ENCODE measurements at places on chromosomes 2 and 18.

DNA sequence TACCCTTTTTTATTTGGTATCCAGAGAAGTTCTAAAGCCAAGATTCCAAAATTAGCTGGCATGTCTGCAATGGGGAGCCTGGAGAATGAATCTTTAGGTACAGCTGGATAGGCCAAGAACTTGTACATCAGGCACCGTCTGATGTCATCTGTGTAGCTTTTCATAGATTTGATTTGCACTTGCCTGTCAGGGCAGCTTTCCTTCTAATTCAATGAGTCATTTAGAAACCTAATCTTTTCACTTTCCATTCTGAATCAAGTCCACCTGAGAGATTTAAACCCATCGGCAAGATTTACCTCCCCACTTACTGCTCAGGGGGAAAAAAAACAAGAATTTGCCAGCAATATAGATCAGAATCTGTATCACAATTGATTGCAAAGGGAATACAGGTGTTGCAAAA lies 60.9 kb upstream of the ACAA2 start:
- DNase-seq = no peak

DNA sequence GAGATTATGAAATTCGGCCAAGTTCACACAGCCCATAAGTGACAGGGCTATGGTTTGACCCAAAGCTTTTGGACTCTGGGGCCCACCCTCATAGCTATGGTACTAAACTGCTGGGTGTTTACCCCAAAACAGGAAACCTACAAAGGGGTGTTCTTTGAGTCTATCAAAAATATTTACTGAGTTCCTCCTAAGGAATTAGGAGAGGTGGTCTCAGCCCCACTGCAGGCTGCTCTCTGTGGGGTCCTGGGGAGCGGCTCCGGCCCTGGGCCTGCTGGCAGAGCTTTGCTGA lies 45.5 kb downstream of the SDC1 start:
- no peak for DNase-seq

DNA sequence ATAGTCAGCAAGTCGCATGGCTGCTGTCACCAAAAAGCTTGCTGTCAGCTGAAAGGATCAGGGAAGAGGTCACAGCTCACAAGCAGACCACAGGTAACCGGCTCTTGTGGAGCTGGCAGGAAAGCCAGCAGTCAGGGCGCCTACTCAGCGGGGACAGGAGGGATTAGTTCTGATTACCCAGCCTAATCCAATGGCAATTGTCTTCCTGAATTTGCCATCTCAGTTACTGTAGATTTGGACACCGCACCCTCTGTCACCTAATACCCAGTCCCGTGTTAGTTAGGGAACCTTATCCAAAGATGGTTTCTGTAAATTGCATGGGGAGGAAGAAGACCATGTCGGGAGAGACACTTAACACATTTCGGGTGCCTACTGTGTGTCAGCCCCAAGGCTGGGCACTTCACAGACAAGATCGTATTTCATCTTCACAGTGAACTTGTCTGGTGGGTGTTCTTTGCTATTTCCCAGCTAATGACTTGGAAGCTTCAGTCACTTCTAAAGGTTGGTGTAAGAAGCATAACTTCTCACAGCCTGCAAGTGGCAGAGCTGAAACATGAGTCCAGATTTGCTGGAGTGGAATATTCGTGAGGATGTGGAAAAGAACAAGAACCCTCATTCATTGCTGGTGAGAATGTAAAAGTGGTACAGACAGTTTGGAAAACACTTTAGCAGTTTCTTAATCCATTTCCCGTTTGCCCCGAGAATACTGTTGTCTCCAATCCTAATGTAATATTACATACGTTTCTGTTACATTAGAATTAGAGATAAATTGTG lies 9.9 kb downstream of the ALPK2 start:
- DNase-seq = no peak

DNA sequence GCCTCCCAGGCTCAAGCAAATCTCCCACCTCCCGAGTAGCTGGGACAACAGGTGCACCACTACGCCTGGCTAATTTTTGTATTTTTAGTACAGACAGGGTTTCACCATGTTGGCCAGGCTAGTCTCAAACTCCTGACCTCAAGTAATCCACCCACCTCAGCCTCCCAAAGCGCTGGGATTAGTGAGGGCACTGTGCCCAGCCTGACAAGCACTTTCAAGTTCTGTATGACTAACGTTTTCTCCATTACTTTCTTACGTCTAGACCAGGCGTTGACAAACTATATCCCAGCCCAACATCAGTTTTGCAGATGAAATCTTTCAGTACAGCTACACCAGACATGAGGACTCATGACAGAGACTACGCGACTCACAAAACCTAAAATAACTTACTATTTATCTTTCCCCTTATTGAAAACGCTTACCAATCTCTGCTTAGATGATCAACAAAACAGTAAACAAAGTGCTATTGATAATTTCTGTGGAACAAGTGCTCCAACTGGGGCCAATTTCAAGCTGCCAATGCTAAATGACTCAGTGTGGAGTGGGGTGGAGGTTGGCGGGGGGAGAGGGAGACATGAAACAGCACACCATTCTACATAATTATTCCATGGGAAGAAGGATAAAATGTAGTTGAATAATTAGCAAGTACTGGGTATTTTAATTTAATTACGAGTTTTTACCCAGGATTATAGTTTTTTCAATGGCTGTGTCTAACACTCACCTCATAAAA lies 59.1 kb downstream of the SAP130 start:
- DNase-seq = no peak

GRCh38 chr2:159828738-159829137 lies 30.7 kb upstream of the CD302 start:
- DNase-seq = no peak

DNA sequence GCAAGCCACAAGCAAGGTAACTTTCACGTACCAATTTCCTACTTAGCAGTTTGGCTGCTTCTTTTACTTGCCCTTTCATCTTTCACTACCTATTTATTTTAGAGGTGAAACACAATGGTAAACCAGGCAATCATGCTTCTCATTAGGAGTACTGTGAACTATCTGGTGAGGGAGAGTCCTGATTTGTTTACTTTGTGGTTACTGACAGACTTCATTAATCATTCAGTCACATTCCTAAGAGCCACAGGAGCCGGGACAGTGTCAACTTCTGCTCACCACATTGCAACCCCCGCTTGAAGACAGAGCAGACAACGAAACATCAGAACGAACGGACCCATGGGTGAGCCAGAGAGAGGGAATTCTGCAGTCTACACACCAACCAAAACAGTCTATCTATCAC lies 28.8 kb downstream of the TUBB6 start:
- DNase-seq = no peak

- no peak for DNase-seq
Measured at GRCh38 chr2:43593254-43593653, 2.6 kb downstream of the THADA start.

DNA sequence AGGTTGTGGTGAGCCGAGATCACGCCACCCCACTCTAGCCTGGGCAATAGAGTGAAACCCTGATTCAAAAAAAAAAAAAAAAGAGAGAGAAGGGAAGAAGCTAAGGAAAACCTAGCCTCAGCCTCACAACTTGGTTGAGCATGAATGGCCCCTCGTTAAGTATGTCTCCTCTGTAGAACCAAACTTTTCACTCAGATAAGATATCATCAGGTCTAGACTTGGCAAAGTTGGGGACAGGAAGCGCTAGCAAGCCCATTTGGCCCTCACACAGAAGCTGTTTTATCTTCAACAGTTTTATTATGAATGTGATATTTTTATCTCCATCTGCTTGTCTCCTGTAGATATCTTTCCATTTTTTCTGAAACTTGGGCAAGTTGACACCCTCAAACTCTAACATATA lies 3.5 kb upstream of the ASXL2 start:
- DNase-seq = no peak

DNA sequence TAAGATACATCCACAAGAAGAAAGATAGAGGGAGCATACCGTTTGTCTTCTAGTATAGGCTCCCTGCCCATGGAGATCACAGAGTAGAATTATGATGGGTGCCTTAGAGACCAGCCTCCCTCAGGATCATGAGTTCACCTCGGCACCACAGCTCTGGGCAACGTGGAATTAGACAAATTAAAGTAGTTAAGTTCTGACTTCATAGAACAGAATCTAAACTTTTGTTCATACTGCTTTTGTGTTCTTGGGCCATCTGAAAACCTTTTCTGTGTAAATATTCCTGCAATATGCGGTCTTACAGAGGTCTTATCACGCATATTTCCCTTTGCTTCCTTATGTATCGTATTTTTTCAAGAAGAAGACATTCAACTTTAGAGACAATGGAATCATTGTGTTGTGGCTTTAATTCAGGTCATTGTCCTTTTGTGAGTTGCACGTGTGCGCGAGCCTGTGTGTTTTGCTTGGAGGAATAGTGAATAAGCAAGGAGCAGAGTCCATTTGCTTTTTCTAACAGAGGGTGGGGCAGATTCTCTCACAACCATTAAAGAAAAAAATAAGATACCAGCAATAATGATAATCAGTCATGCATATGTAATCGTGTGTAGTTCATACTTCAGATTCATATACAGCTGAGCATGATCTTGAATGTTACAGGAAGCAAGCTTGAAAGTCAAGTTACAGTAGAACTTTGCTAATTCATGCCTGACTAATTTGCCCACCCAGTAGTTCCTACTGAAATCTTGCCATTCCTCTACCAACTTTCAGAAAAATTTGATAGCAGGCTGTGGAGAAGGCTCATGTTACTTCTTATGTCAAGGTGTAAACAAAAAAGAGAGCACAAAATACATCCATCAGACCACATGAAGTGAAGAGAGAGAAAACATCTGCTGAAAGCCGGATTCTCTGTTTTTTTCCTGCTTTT lies 243.6 kb downstream of the NEDD4L start:
- DNase-seq = no peak

GRCh38 chr18:79680100-79680879 lies 687 bp downstream of the CTDP1 start:
- no peak for DNase-seq

- DNase-seq = no peak
Measured at GRCh38 chr2:62455957-62456692, 49.9 kb downstream of the TMEM17 start.

DNA sequence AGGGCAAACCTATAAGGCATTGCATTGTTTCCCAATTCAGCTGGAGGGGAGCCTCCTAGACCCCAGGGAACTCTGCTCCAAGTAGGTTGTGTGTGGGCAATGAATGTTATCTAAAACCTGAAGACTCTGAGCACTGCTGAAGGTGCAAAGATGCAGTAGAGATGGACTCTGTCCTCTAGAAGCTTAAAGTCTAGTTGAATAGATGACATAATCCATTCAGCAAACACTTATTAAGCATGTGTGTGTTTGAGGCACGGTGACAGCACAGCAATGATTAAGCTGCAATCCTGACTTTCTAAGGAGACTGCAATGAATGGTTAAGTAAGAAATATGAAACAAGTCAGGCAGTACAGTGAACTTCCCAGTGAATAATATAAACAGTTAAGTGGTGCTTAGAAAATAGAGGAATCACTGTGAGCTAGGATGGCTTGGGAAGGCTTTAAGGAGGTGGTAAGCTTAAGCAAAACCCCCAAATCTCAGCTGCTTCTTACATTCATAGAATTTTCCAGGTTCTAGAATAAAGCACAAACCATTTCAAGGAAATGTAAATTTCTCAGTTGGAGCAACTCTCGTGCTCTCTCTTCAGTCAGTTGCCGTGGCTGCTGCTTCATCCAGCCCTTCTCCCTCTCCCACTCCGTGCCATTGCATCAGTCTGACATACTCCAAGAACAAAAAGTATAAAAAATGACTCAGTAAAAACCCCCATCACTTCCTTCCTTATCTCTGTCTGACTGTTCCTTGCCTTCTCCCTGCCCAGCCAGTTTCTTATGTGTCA lies 19.1 kb downstream of the MXD1 start:
- DNase-seq = peak; percentile 63

GRCh38 chr2:191572319-191572718 lies 105.6 kb upstream of the NABP1 start:
- DNase-seq = no peak

- DNase-seq = no peak
Measured at GRCh38 chr2:218406949-218407618, 7.4 kb downstream of the CTDSP1 start.

DNA sequence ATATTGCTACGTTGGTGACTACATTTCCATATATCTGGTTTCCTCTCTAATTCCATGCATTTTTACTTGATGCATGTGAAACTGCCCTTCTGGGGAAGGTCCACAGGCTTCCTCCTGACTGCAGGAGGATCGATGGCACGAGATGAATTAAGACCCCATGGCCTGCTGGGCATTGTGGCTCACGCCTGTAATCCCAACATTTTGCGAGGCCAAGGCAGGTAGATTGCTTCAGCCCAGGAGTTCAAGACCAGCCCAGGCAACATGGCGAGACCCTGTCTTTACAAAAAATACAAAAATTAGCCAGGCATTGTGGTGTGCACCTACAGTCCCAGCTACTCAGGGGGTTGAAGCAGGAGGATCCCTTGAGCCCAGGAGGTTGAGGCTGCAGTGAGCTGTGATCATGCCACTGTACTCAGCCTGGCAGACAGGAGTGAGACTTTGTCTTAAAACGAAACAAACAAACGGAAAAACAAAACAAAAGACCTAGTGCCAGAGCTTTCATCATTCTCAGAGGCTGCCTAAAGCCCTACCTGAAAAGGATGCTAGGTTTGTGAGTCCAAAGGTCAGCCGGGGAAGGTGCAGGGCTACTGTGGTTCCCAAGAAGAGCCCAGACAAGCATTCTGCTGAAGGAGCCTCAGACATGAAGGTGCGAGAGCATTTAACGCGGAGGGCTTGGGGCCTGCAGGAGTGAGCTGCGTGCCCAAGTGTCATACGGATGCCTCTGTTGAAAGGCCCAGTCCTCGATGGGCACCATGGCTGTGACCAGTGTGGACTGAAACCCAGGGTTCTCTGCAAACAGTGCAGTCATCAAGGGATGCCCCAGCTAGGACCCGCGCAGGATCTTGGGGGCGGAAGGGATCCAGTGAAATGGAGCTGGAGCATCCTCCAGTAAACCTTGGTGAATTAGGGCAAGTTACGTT lies 21.6 kb downstream of the GPR55 start:
- DNase-seq = no peak

DNA sequence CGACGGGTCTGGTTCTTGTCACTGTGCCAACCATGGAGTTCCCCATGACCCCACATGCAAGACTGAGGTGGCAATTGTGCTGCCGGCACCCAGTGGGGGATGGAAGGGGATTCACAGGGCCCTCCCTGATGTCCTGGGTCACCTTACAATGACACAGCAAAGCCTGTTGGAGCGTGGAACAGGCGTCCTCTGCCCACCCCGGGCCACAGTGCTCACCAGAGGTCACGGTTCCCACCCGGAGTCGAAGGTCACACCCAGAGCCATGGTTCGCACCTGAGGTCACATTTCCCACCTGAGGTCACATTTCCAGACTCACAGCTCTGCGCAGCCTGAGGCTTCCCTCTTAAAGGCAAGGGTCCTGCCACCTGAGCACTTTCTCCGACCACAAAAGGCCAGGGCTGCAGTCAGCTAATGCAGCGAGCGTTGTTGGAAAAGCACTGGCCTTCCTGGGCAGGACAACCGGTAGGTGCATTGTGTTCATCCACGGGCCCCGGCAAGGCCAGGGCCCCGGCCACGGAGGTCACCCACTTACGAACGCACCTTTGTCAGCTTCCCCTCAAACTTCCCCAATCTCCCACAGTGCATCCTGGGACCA lies 24.0 kb downstream of the KIF1A start:
- no peak for DNase-seq

- DNase-seq = no peak
Measured at GRCh38 chr2:212520340-212520739, 18.3 kb downstream of the ERBB4 start.

- no peak for DNase-seq
Measured at GRCh38 chr2:144443837-144444817, 75.8 kb downstream of the ZEB2 start.
